ENCODE measurements at places on chromosomes 11 and 22.

GRCh38 chr11:10637731-10638151 is 55.8 kb downstream of the IRAG1 start:
- no peak for DNase-seq

DNA sequence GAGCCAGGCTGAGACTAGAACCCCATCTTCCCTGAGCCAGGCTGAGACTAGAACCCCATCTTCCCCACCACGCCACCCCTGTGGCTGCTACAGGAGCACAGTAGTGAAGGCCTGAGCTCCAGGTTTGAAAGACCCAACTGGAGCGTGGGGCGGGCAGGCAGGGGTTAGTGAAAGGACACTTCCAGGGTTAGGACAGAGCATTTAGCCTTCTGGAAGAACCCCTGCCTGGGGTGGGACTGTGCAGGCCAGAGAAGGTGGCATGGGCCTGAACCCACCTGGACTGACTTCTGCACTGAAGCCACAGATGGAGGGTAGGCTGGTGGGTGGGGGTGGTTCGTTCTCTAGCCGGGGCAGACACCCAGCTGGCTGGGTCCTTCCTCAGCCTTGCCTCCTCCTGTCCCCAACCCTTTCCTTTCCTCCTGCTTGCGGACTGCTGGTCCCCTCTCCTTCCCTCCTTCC is 24.1 kb downstream of the SUN2 start:
- DNase-seq = no peak

DNA sequence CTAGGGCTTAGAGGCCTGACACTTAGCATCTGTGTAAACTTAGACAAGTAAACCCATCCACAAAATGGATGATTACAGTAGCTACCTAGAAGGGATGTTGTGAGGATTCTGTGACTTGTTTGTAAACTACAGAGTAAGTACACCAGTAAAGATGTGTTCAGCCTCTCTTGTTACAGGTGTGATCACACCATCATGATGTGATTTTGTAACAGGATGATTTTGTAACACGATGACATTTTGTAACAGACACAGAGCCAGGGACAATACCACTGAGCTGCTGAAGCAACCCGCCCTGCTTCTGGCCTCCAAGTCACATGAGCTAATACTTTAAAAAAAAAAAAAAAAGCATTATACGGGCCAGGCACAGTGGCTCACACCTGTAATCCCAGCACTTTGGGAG is 17.0 kb downstream of the FADD start:
- DNase-seq = no peak

- no peak for DNase-seq
Measured at GRCh38 chr22:50714631-50715179, 23.3 kb upstream of the ACR start.

GRCh38 chr11:113519989-113520613 is 44.9 kb upstream of the DRD2 start:
- DNase-seq = no peak

DNA sequence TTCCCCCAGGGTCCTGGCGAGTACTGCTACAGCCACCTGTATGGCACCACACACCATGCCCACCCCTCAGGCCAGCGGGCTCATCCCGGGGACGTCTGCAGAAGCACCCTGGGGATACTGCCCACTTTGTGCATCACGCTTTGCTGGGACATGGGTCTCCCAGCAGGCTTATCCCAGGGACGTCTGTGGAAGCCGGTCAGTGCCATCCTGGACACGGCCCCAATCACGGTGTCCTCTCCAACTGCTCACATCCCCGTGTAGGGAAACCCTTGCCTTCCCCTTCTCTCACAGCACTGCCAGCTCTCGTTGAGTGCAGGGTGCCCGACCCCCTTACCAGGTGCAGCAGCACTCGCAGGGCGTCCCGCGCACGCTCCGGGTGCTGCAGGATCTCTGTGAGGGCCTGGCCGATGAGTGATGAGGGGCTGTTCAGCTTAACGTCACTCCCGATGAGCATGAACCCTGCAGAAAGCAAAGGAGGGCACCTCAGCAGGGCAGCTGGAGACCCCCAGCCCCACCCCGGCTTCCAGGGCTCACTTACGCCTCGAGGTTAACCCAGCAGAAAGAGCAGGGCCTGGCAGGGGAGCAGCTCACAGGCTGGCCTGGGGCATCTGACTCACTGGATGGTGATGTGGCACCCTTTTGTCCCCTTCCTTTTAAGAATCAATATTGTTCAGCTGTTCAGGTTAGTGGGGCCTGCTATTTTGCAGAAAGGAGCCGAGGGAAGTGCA is 76.9 kb upstream of the PITPNB start:
- no peak for DNase-seq

GRCh38 chr11:35647421-35648093 is 15.0 kb upstream of the TRIM44 start:
- no peak for DNase-seq

- no peak for DNase-seq
Measured at GRCh38 chr11:62573006-62573591, 592 bp downstream of the EEF1G start.

DNA sequence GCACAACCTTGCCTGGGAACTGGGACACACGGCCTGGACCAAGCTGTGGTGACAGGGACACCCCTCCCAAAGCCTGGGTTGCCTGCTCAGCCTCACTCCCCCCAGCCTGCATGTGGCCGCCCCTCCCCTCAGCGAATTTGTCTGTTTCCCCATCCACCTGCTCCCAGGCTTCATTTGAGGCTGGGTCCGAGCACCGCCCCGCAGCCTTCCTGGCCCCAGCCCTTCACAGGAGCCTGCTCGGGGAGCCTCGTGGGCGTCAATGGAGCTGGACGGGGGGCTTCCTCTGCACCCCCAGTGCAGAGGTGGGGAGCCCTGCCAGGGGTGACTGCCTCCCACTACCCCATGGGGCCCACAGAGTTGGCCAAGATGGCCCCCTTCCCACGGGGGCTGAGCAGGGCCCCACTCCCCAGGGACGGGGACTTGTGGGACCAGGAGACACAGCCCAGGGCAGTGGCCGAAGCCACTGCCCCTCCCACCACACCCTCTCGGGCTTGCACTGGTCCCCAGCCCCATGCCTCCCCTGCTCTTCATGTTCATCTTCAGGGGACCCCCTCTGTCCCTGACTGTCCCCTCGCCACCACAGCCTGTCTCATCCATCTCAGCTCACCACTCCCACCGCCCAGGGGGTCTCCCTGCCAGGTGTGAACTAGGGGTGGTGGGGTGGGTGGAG is 91.7 kb downstream of the WNT7B start:
- DNase-seq = no peak

- DNase-seq = no peak
Measured at GRCh38 chr11:13939961-13940906, 22.3 kb upstream of the SPON1 start.
